Fibroblast of villous mesenchyme (primary cell): ENCODE measurements at places on chromosomes 13 and 19.
A peak's percentile ranks its signal among the peaks of the same experiment; 100 is the strongest.

DNA sequence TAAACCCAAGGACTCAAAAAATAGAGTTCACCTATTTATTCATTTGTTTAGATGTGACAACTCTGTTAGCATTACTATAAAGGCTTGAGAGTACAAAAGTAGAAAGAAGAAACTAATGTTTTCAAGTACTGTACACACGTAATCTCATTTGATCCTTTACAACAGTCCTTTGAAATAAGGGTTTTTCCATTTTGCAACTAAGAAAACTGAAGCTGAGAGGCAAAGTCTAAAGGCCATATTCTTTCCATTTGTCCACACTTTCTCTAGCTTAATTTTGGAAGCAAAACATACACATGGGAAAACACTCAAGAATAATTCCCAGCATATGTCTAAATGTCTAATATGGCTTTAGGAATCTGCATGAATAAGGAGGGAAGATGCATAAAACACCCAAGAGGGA, 34.1 kb downstream of the ZAR1L start:
- DNase-seq, result no peak

GRCh38 chr19:12666265-12667048, at the start of the genes MAN2B1 and WDR83:
Gene MAN2B1, minus strand, starts transcription at chr19:12666742. Its CDS starts 41 bp downstream, at chr19:12666701.
Gene WDR83, plus strand, starts transcription at chr19:12666807. Its CDS starts 2,984 bp downstream, at chr19:12669791.
- DNase-seq, result peak; percentile 69

DNA sequence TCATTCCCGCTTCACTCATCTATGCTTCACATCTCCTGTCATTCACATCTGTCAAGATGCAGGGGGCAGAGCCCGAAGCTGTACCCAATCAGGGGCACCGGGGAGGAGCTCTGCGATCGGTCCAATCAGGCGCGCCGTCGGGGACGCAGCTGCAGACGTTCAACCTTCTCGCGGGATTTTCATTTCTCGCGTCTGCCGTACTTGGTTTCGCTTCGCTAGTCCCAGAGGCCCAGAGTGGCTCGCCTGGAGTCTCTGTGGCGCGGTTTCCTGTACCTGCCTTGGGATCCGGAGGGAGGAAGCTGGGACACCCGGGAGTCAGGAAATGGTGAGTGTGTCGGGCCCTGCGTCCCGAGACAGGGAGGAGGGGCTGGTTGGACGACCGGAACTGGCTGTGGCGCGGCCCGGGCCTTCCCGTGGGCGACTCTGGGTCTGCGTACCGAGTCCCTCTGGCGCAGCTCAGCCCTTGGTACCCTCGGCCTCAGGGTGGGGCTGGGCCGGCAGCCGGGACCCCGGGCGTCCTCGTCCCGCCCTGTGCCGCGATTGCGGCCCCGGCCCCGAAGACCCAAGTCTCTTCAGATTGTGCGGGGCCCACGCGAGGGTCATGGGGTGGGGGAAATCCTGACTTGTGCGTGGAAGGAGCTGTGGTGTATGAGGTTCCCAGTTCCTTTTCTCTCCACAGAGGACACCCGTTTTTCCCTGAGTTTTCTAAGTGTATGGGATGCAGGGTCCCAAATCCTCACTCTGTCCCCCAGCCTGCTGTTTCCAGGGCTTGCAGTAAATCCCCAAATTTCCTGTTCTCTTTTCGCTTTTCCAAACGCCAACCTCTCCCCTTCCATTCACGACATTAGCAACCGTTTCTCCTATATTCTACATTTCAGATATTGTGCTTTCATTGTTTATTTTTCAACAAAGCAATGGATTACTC, at the start of gene ZNF136:
ZNF136 (plus strand) TSS at position 215 of the 925 bp plus-strand sequence; CDS start at position 323, 108 bp downstream.
- peak; percentile 96 for DNase-seq

DNA sequence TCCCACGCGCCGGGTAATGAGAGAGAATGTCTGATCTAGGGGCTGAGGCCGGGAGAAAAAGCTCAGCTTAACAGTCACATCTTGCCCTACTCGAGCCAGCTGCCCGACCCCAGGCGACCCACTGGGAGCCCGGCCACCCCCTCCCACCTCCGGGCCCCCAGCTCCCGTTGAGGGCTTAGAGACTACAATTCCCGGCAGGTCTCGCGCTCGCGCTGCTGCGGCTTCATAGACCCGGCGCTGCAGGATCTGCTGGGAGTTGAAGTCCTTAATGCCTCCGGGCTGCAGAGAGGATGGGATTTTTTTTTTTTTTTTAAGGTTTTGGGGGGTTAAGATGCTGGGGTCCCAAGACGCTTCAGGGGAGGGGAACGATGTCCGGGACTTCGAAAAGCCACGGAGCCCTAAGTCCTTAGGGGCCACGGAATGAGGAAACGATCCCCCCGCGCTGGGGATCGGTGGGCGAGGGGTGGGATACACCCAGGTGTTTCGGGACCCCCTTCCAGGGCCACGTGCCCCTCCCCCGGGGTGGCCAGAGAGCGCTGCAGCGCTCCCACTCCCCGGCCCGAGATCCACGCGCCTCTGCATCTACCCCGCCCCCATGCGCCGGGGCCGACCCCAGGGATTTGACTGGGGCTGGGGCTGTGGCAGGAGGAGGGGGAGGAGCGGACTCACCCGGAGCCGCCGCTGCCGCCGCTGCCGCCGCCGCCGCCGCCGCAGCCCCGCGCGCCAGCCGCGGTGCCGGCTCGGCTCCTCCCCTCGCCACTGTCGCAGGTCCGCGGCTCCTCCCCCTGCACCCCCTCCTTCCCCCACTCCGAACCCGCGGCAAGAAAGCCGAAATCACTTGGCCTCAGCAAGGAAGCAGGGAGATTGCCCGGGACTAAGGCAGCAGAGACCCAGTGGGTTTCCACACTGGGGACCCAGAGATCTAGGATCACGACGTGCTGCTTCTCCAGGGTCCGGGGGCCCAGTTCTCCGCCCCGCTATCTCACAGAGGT, at the start of gene SYT3:
SYT3 (minus strand) TSS at position 761 of the 992 bp plus-strand sequence. CDS start 2,470 bp downstream, outside the sequence.
- DNase-seq, result peak; percentile 12

- DNase-seq, result no peak
Observed at GRCh38 chr19:11685676-11686650, 52.8 kb downstream of the ZNF823 start.

- DNase-seq, result no peak
Observed at GRCh38 chr13:108306860-108307259, 37.3 kb downstream of the TNFSF13B start.

GRCh38 chr13:28935104-28935503, 115.0 kb downstream of the MTUS2 start:
- no peak for DNase-seq

DNA sequence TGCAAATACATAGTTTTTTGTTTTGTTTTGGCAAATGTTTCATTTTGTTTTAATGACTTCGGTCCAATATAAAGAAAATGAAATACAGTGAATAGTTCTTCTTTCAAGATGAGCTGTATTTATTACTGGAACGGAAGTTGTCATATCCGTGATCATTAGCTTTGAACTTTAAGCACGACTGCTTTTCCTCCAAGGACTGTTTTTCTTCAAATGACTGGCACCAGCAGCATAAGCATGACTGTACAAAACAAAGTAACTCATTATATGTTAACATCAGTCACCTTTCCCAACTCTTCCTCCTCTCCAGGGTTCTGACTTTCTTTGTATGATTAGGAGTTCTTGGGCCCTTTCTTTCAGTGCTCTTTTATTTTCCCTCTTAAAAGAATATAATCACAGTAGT, 20.5 kb downstream of the EDNRB start:
- DNase-seq, result peak; percentile 64

DNA sequence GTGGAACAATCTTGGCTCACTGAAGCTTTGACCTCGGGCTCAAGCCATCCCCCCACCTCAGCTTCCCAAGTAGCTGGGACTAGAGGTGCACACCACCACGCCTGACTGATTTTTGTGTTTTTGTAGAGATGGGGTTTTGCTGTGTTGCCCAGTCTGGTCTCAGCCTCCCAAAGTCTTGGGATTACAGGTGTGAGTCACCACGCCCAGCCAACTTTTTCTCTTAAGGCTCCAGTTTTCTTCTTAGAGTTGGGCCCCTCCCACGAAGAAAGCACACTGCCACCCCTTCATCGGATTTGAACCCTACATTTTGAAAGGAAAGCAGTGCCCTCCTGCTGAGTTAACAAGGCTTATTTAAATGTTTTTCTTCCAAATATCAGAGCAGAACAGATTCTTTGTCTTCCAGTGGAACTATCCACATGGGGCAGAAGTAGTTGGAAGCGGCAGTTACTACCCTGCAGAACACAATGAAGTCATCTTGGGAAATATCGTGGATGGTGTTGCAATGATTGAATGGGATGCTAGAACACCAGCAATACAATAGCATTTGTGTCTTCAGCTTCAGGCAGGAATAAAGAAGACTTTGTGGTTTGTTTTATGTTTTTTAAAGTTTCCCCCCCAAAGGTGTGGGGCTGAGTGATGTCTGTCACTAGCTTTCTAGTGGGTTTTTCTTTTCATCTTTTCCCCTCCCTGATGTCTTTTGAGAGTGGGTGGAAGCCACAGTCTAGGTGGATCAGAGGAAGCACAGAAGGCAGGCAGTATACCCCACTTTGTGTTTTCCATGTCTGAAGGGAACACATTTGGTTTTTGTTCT, 8.9 kb downstream of the ACTN4 start:
- DNase-seq, result peak; percentile 70

DNA sequence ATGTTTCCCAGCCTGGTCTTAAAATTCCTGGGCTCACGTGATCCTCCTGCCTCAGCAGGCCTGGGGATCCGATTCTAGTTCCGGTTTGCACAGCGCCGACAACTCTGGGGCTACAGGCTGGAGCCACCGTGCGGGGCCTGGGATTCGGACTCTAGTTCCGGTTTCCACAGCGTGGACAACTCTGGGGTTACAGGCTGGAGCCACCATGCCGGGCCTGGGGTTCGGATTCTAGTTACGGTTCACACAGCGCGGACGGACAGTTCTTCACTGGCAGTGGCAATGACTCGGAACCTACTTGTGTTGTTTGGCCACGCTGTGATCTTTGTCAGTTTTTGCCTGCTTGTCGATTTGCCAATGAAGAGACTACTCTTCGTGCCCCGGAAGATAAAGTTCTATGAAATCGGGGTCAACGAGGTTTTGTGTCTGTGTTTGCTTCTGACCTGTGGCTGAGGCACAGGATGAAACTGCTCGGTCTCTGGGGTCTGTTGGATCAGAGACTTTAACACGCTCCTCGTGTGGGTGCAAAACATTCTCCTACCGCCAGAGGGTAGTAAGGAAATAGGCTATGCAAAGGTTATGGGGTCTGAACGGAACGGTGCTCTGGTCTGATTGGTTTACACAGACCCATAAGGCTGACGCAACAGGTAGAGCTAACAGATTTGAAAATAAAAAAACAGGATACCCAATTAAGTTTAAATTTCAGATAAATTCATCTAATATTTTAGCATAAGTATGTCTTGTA, 12.1 kb upstream of the ZSCAN1 start:
- peak; percentile 50 for DNase-seq

DNA sequence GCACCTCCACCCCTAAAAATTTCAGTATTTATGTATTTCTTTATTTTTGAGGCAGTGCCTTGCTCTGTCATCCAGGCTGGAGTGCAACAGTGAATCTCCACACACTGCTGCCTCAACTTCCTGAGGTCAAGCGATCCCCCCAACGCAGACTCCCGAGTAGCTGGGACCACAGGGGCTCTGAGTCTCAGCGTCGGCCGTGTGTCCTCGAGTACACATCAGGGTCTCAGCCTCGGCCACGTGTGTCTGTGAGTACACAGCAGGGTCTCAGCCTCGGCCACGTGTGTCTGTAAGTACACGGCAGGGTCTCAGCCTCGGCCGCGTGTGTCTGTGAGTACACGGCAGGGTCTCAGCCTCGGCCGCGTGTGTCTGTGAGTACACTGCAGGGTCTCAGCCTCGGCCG, 21.2 kb downstream of the C2CD4C start:
- DNase-seq, result no peak

DNA sequence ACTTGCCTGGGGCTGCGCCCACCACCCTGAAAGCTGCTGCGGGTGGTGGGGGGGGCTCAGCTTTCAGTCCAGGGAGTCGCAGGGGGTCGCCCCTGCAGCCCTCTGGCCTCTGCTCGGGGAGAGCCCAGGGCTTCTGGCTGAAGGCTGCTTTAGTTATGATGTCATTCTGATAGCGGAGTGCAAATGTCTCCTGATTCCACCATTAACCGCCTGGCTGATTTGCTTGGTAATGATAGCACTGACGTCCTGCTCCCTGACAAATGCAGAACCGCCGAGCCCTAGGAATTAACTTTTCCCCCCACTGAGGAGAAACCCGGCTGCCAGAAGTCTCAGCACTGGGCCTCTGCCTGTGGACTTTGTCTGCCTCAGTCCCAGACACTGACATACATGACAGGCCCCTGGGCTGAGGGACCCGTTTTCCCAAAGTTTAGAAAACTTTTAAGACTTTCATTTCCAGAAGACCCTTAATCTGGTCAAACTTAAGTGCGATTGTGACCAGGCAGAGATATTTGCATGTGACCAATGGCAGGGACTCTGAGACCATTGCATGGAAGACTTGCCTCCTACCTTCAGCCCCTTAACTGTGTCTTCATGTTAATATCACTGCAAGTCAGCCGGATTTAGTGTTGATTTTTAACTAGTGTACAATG, 142.5 kb upstream of the ZNF536 start:
- DNase-seq, result no peak

- DNase-seq, result no peak
Observed at GRCh38 chr13:26653842-26654241, 96.4 kb downstream of the WASF3 start.

- DNase-seq, result peak; percentile 56
Observed at GRCh38 chr13:30551189-30551588, 66.5 kb upstream of the USPL1 start.

DNA sequence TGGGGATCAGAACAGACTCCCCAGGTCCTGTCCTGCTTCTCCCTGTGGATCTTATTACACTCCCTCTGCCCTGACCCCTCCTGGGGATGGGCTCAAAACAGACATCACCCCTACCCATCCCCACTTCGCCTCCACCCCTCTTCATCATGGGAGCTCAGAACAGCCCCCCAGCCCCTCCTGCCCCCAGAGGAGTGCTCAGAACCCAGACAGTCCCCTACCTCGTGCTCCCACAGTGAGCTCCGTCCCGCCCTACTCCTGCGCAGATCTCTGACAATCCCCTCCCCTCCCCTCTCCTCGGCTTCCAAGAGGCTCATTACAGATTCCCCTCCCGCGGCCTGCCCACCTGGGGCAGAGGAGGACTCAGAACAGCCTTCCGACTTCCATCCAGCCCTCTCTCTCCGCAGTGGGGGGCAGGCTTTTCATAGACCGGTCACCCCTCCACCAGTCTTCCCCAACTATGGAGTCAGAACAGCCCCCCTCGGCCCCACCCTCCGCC, 6.1 kb downstream of the NXNL1 start:
- DNase-seq, result no peak

- DNase-seq, result no peak
Observed at GRCh38 chr19:54255105-54255775, 1.8 kb downstream of the LILRB5 start.

DNA sequence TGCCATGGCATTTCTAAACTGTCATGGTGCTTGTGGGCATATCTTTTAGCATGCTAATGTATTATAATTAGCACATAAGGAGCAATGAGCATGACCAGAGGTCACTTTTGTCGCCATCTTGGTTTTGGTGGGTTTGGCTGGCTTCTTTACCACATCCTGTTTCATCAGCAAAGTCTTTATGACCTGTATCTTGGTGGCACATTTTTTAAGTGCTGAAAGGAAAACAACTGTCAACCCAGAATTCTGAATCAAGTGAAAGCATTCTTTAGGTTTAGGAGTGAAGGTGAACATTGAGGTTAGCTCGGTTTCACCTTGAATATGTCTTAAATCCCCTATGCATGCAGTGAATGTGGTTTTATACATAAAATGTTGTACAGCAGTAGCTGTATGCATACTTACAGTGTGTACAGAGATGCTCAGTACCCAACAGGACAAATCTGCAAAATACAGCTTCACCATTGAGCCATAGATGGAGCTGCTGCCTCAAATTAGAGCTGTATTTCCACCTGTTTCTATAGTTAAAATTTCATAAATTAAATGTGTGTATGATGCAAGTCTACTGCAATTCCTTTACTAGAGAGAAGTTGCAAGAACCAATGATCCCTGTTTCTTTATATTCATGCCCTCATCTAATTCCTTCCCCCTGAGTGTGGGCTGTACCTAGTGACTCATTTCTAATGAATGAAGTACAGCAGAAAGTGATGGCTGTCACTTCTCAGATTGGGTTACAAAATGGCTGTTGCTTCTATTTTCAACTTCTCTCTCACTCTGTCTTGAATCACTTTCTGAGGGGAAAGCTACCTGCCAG, 25.2 kb upstream of the IGSF23 start:
- peak; percentile 89 for DNase-seq
